Epithelial cell of prostate (primary cell): ENCODE measurements at places on chromosomes 2 and 18.

GRCh38 chr2:109087055-109087663, 41.8 kb upstream of the SH3RF3 start:
- no peak for DNase-seq

DNA sequence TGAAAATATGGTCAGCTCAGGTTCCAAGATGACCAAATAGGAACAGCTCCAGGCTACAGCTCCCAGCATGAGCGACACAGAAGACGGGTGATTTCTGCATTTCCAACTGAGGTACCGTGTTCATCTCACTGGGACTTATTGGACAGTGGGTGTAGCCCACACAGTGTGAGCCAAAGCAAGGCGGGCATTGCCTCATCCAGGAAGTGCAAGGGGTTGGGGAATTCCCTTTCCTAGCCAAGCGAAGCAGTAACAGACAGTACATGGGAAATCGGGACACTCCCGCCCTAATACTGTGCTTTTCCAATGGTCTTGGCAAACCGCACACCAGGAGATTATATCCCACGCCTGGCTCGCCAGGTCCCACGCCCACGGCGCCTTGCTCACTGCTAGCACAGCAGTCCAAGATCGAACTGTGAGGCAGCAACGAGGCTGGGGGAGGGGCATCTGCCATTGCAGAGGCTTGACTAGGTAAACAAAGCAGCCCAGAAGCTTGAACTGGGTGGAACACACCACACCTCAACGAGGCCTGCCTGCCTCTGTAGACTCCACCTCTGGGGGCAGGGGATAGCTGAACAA, 57.5 kb downstream of the WDPCP start:
- DNase-seq = no peak

GRCh38 chr2:112138159-112139032, at the start of gene FBLN7:
Gene FBLN7 (plus strand): TSS chr2:112138385. CDS start chr2:112138656, 271 bp downstream.
- no peak for DNase-seq

DNA sequence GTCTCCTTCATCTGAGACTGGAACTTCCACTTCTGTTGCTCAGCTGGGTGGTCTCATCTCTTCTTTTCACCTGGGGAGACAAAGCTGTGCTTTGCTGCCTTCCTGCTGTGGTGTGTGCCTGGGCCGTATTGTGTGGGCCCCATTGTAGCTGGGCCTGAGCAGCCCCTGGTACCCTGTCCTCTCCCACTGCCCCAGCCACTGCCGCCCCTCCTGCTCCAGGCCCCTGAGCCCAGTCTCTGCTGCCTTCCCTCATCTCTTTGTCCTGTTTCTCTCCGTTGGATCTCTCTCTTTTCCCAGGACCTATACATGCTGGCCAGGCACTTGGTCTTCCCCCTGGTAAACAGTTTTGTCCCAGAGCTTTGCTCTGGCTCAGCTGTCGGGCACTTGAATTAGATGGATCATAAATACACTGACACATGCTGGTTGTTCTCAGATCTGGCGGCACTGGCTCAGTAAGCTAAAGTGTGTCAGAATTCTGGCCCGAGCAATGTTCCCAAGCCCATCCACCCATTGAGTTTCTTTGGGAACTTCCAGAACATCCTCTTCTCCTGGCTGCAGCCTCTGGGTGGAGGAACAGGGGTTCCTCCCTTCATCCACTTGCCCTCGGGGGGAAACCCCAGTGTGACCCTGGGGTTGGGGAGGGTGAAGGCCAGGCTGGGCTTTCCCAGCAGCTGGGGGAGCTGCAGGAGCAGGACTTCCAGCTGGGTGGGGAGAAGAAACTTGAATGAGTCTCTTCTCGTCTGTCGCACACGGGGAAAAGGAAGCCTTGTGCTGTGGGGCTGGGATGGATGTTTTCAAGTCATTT, 99.0 kb downstream of the DGKD start:
- DNase-seq = no peak

DNA sequence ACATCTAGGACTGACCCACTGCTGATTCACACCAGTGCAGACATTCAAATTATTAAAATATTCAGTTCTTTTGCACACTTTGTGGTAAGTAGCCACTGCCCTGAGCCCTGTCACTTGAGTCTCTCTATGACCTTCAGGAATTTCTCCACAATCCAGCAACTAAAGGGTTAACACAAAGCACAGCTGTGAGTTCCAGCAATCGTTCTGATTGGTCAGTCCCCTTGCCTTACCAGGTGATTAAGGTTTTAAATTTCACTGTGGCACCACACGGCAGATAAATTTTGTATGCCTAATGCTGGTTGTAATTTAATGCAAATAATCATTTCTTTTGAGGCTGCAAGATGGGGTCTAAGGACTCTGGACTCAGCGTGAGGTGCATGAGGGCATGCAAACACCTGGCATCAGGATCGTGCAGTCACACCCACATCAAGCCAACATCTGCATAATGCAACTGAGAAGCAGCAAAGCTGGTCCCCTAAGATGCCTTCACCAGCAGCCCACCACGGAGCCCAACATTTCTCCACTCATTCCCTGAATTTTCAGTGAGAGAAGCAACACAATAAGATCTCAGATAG, 36.6 kb downstream of the SLC14A1 start:
- DNase-seq = no peak

- DNase-seq = no peak
These were observed 396.4 kb downstream of the PIK3C3 start for GRCh38 chr18:42351455-42351854.
